ENCODE measurements at places on chromosomes 5 and 9.

GRCh38 chr9:10649076-10649475, 36.3 kb upstream of the PTPRD start:
- DNase-seq = no peak

GRCh38 chr9:135212961-135213360, 125.5 kb downstream of the OLFM1 start:
- no peak for DNase-seq

GRCh38 chr9:124003636-124004349, 7.8 kb upstream of the LHX2 start:
- DNase-seq = no peak

- no peak for DNase-seq
Measured at GRCh38 chr9:109379513-109379912, 58.7 kb upstream of the EPB41L4B start.

DNA sequence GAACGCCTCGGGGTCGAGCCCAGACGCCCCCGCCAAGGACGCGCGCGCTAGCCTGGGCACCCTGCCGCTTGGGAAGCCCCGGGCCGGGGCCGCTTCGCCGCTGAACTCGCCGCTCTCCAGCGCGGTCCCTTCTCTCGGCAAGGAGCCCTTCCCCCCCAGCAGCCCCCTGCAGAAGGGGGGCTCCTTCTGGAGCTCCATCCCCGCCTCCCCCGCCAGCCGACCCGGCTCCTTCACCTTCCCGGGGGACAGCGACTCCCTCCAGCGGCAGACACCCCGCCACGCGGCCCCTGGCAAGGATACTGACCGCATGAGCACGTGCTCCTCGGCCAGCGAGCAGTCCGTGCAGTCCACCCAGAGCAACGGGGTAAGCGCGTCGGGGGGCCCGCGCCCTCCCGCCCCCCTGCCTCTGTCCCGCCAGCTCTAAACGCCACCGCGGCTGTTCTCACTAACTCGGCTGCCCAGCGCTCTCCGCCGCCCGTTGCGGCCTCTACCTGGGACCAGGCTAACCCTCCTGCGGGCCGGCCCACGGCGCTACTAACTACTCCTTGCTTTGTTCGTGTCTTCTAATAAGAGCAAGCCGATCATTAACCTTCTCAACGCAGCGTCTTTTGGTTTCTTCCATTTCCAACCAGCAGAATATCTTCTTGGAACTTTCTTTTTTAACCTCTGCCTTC, 93.6 kb upstream of the OTULINL start:
- no peak for DNase-seq

GRCh38 chr9:87720173-87720572, 5.7 kb upstream of the CTSL start:
- no peak for DNase-seq

DNA sequence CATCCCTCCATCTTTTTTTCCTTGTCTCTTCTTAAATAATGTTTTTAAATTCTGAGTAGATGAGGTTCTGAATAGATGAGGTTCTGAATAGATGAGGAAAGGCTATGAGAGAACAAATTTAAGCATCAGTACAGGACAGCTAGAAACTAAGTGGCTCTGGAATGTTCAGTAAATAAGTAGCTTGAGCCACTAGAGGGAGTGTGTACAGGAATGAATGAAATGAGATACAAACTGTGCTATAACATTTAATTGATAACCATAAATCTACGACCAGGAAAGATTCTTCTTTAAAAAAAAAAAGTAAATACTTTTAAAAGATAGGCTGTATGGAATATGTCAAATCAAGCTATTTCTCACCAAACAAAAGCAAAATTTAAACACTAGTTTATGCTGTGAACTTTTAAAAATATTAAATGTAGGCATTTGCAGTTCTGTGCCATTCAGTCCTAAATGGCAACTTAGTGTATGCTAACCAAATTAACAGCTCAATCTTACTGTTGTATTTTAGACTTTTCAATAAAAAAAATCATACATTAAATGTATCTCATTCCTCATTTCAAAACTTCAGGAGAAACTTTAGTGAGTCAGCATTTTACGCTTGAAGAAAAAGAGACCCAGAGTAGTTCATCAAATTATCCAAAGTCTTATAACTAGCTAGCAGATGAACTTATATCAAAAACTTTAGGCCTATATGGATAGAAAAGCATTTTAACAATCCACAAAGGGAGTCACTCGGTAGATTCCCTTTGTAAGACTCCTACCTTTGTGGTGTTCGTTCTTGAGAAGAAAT, 70.4 kb upstream of the SNX2 start:
- DNase-seq = peak; percentile 24

GRCh38 chr5:139052975-139053374, 145.2 kb downstream of the SIL1 start:
- DNase-seq = no peak

DNA sequence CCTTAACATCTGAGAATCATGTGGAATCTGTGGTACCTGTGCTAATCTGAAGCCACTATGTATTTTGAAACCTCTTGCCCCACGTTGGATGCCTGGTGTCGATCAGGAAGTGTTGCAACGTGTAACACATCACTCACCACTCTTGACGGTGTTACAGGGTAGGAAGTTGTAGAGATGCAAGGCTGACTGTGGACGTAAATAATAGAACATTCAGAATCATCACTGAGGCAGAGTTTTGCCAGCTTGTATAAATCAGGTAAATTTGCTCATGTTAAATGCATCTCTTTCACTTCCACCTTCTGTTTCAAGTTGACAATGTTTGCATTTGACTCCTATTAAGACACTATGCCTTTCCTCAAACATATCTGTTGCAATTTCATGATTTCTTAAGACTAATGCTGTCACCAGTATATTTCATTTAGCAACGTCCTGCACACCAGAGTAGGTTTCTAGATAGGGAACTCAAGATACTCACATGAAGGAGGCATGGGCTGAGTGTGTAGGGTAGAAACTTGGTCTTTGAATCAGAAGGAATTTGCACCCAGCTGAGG, 38.1 kb downstream of the BASP1 start:
- no peak for DNase-seq

GRCh38 chr9:130865921-130866320, 30.7 kb downstream of the QRFP start:
- no peak for DNase-seq

GRCh38 chr5:27590503-27590902, 552.1 kb upstream of the CDH9 start:
- no peak for DNase-seq

DNA sequence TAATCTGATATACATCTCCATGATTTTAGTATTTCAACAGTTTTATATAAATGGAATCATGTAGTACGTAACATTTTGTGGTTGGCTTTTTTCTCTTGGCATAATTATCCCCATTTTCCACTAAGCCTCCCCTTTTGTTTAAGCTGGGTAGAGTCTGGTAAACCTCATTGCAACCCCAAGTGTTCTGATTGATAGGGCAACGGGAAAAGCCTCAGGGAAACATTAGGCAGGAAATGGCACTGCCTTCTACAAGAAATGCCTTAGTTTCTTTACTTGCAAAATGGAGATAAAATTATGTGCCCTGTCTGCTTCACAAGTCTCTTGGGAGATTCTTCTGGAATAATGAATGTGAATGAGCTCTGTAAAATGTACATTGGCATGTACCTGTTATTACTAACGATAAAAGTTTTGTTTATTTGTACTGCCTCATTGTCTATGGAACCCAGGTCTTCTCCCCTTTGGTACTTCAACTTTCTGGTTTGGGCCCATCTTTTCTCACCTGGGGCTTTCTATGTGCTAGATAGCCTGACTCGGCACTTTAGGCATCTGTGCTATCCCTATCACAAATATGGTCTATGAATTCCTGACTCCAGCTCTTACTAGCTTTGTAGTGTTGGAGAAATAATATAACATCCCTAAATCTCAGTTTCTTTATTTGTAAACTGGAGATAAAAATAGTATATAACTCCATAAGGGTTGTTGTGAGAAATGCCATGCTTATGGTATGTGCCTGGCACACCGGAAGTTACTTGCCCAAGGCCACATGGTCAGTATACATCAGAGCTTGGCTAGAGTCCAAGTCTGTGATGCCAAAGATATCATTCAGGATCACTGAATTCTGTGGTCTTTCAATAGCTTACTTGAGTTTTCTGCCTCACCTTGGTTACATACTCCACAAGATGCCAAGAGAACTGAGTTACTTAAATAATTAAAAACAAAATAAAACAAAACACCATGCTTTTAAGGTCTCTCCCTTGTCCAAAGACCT, 48.2 kb upstream of the ZNF169 start:
- DNase-seq = no peak

- DNase-seq = no peak
Measured at GRCh38 chr5:99034336-99034735, 105.5 kb upstream of the CHD1 start.

- DNase-seq = no peak
Measured at GRCh38 chr5:54676481-54677340, 159.2 kb downstream of the SNX18 start.

DNA sequence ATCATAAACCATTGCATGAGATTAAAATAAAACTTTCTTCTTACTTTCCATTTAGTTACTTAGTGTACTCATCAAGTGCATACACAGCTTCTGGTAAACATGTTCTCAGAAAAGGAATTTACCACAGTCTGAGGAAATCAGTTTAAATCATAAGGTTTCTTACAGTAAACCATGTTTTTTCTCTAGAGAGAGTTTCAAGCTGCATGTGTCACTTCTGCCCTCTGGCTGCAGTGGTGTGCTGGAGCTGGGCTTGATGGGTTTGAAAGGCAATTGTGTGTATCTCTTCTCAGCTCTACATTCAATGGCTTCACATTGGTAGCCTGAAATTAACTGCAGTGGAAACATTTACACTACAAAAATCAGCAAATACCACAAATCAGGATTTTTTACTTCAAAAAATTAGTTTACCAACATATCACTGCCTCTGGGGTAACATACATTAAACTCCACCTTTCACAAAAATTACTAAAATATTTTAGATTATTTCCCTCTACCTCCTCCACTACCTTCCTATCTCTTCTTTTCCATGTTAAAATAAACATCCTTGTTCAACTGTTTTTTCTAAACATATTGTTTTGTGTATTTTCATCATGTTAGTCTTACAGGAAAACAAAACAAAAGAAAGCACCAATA, 414.3 kb downstream of the ANXA1 start:
- peak; percentile 55 for DNase-seq

DNA sequence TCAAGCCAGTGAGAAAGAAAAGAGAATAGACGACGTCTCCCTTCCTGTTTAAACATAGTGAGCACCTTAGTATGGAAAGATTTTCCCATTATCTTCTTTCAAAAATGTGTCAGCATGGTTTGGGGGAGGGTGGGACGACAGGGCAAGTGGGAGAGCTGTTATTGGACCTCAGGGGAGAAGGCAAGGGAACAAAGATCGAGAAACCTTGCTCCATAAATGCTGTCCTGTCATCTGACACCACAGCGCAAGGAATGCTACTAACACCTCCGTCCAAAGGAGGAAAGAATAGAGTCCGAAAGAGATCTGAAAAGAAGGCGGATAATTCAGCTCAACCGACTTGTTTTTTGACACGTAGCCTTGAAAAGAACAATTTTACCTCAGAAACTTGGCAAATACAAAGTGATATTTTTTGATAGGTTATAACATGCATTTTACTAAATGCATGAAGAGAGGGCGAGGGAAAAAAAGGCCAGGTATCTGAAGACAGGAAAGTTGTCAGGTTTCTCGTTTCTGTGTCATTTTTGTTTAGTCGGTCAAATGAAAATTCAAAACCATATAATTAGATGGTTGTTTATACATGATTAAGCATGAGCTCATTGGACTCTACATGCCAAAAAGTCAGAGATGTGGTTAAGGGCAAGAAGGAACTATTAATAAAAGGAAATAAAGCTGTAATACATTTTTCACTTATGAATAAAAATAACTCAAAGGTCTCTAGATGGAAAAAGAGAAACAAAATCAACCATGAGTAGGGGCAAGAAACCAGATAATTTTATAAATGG, 155.7 kb downstream of the GLIS3 start:
- no peak for DNase-seq

- no peak for DNase-seq
Measured at GRCh38 chr5:145585443-145586148, 249.5 kb downstream of the PRELID2 start.

DNA sequence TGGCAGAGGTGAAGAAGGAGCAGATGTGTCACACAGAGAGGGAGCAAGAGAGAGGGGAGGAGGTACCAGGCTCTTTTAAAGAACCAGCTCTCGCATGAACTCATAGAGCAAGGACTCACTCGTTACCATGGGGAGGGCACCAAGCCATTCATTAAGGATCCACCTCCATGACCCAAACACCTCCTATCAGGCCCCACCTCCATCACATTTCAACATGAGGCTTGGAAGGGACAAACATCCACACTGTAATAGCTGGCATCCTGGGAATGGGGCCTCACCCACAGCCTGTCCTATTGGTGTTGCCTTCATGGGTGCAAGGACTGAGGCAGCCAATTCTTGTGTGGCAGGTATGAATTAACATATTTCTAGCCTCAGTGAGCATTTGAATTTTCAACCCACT, 11.6 kb upstream of the TNFAIP8 start:
- no peak for DNase-seq

DNA sequence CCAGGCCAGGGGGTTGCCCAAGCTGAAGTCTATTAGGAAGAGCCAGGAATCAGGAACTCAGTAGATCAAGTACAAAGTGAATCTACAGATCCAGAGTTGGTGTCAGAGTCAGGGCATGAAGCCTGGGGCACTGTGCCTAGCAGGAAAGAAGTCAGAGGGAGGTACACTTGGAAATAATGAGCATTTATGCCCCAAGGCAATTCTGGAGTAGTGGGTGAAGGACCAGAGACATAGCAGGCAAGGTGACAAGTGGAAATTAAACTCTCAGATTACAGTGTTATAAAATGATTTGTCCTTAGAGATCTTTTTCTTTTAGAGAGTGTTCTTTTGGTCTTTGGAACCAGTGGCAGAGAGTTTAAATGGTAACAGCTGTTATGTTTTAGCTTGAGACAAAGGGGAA, 138.0 kb downstream of the ADAMTSL1 start:
- DNase-seq = no peak

GRCh38 chr5:117436846-117437245, 862.2 kb upstream of the SEMA6A start:
- no peak for DNase-seq

- DNase-seq = no peak
Measured at GRCh38 chr9:121682201-121682600, 30.8 kb downstream of the DAB2IP start.

GRCh38 chr5:168950241-168950951, 350.5 kb downstream of the SLIT3 start:
- DNase-seq = no peak

Data from D341Med (cell line).